ENCODE measurements at places on chromosomes 5 and 9. TPM values are rescaled to one million over a fixed set of nuclear protein-coding genes. Genes with fewer than 3 reads are reported as not detected.

CTSL gene
- 104 TPM for polyA plus RNA-seq

- H3K4me3 ChIP-seq = no peak overlapping the region
- H3K27ac ChIP-seq = no peak overlapping the region
- H3K36me3 ChIP-seq = no peaks in the 10 kb centered on the region
- no peaks in the 10 kb centered on the region for H3K27me3 ChIP-seq
- peaks cover 8% of the 10 kb centered on the region for H3K4me1 ChIP-seq
- peak; percentile 61 for DNase-seq
Observed at GRCh38 chr9:136485049-136486045, 2.5 kb upstream of the SEC16A start.

- H3K4me3 ChIP-seq = no peak overlapping the region
- no peak for DNase-seq
- H3K27ac ChIP-seq = no peak overlapping the region
- H3K36me3 ChIP-seq = no peaks in the 10 kb centered on the region
- 0 out of 2 replicates have a peak, but pooled peaks cover 1% of the 10 kb centered on the region for H3K27me3 ChIP-seq
Observed at GRCh38 chr5:144237851-144238250, 67.2 kb downstream of the KCTD16 start.

GRCh38 chr5:173331956-173332479 lies 3.8 kb upstream of the STC2 start:
- peaks cover 2% of the 10 kb centered on the region for H3K36me3 ChIP-seq
- H3K4me1 ChIP-seq = peaks cover 9% of the 10 kb centered on the region
- DNase-seq = peak; percentile 83
- no peaks in the 10 kb centered on the region for H3K27me3 ChIP-seq
- H3K4me3 ChIP-seq = no peak overlapping the region

- no peaks in the 10 kb centered on the region for H3K27me3 ChIP-seq
- peaks cover 45% of the 10 kb centered on the region for H3K36me3 ChIP-seq
- DNase-seq = no peak
- no peak overlapping the region for H3K27ac ChIP-seq
- no peak overlapping the region for H3K4me3 ChIP-seq
- peaks cover 31% of the 10 kb centered on the region for H3K4me1 ChIP-seq
Observed at GRCh38 chr5:113063927-113064326, 87.3 kb downstream of the DCP2 start.

DNA sequence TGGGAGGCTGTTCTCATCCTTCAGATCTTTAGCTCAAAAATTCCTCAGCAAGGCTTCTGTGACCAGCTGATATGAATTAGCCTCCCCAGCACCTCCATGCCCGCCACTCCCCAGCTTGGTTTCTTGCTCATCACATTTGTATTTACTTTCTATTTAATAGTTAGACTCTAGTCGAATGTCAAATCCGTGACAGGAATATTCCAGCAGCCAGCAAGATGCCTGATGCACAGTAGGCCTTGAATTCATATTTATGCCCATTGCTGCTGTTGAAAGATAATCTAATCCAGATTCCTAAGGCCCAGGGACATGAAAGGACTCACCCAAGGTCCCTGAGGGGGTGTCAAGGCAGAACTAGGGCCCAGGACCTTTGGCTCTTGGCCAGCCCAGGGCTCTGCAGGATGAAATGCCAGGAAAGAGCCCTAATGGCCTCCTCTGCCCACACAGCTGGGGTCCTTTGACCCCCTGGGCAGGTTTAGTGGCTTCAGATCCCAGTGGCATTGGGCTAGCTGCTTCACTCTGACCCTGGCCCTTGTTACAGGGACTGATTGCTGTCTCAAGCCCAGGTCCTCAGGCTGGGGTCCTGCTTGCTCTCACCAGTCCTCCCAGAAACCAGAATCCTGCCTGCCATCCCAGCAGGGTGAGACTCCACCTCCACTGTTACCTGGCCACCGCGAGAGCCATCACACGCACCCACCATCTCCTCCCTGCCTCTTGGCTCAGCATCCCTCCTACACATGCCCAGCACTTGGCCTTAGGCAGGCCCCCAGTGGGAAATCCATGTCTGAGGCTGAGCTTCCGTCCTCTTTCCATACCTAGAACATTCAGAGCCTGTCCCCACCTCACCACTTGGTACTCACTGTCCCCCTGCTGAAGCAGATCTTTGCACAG lies 7.3 kb downstream of the CSF1R start:
- H3K4me1 ChIP-seq = peaks cover 4% of the 10 kb centered on the region
- H3K27ac ChIP-seq = no peak overlapping the region
- H3K36me3 ChIP-seq = no peaks in the 10 kb centered on the region
- H3K27me3 ChIP-seq = peaks cover 29% of the 10 kb centered on the region
- no peak for DNase-seq
- H3K4me3 ChIP-seq = no peak overlapping the region

GRCh38 chr5:61881821-61882487 lies 424.1 kb upstream of the KIF2A start:
- no peaks in the 10 kb centered on the region for H3K27me3 ChIP-seq
- DNase-seq = peak; percentile 3
- H3K4me1 ChIP-seq = no peaks in the 10 kb centered on the region
- H3K4me3 ChIP-seq = no peak overlapping the region

GRCh38 chr9:90815183-90815943 lies 13.7 kb downstream of the SYK start:
- no peaks in the 10 kb centered on the region for H3K27me3 ChIP-seq
- H3K27ac ChIP-seq = no peak overlapping the region
- no peak overlapping the region for H3K4me3 ChIP-seq
- no peaks in the 10 kb centered on the region for H3K4me1 ChIP-seq

- H3K27me3 ChIP-seq = no peaks in the 10 kb centered on the region
- no peak overlapping the region for H3K27ac ChIP-seq
- DNase-seq = peak; percentile 7
Observed at GRCh38 chr9:106753155-106753671, 109.8 kb upstream of the ZNF462 start.

DNA sequence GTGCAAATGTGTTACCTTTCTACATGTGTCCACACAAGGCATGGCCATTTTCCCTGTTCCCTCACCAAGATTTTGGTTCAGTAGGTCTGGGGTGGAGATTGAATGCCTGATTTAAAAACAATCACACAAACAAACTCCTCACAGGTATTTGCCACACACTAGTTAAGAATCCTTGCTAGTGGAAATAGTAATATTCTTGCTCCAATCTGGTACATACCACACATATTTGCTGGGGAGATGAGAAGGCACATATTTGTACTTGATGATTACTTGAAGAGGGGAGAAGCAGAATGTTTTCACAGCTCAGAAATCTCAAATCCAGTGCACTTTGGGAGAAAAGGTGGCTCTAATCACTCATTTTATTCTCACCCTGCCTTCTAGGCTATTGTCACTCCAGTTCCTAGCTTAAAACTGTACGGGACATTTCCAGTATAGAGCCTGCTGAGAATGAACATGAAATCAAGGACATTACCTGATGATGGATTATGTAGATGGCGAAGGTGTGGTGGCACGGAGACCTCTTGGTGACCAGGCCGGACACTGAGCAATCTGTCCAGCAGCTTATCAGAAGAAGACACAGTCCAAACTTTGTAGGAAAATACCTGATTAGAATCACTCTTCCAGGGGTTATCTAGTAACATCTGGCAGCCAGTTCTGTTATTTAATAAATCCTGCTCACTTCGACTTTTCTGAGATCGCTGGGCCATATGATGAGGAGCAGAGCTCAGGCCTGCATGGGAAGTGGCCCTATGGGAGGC lies 116.1 kb upstream of the IL6ST start:
- no peaks in the 10 kb centered on the region for H3K36me3 ChIP-seq
- DNase-seq = peak; percentile 46
- H3K4me3 ChIP-seq = no peak overlapping the region
- no peaks in the 10 kb centered on the region for H3K27me3 ChIP-seq
- H3K4me1 ChIP-seq = peaks cover 9% of the 10 kb centered on the region
- H3K27ac ChIP-seq = peak overlapping the region; percentile 64

DNA sequence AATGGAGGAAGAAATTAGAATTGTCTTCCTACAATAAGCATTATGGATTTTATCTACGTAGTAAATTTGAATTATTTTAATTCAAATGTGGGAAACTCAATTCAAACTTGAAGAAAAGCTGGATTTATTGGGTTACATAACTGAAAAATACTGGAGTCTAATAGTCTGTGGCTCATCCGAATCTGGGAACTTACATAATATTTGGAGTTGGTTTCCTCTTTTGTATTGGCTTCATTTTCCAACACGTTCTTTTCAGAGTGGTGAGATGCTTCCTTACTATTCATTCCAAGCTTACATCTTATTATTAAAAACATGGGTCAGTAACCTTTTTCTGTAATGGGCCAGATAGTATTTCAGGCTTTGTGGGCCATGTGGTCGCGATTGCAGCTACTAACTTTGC lies 164.8 kb downstream of the ARHGAP26 start:
- no peaks in the 10 kb centered on the region for H3K27me3 ChIP-seq
- H3K36me3 ChIP-seq = no peaks in the 10 kb centered on the region
- no peaks in the 10 kb centered on the region for H3K4me1 ChIP-seq
- H3K4me3 ChIP-seq = no peak overlapping the region
- no peak for DNase-seq

DNA sequence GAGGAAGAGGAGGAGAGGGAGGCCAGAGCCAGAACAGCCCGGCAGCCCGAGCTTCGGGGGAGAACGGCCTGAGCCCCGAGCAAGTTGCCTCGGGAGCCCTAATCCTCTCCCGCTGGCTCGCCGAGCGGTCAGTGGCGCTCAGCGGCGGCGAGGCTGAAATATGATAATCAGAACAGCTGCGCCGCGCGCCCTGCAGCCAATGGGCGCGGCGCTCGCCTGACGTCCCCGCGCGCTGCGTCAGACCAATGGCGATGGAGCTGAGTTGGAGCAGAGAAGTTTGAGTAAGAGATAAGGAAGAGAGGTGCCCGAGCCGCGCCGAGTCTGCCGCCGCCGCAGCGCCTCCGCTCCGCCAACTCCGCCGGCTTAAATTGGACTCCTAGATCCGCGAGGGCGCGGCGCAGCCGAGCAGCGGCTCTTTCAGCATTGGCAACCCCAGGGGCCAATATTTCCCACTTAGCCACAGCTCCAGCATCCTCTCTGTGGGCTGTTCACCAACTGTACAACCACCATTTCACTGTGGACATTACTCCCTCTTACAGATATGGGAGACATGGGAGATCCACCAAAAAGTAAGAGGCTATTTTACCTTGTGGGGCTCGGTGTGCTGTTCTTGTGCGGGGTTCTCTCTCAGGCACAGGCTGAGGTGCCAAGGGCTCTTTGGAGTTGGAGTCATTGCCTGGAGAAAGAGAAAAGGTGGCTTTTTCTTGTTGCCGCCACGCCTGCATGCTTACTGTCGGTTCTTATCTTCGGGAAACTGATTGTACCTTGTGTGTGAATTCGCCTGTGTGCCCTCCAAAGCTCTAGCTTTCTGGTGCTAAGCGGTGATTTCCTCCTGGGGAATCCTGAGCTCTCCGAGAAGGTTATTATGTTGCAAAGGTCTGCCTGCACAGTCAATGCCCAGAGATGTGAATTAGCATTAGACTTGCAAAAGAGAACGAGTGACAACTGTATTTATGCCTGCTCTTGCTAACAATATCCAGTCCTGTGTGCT lies at the start of gene ISL1:
ISL1 (plus strand) TSS at position 318 of the 991 bp plus-strand sequence; CDS start at position 542, 224 bp downstream.
- peak; percentile 55 for DNase-seq
- H3K4me1 ChIP-seq = no peaks in the 10 kb centered on the region
- H3K36me3 ChIP-seq = no peaks in the 10 kb centered on the region
- peaks cover 53% of the 10 kb centered on the region for H3K27me3 ChIP-seq

DNA sequence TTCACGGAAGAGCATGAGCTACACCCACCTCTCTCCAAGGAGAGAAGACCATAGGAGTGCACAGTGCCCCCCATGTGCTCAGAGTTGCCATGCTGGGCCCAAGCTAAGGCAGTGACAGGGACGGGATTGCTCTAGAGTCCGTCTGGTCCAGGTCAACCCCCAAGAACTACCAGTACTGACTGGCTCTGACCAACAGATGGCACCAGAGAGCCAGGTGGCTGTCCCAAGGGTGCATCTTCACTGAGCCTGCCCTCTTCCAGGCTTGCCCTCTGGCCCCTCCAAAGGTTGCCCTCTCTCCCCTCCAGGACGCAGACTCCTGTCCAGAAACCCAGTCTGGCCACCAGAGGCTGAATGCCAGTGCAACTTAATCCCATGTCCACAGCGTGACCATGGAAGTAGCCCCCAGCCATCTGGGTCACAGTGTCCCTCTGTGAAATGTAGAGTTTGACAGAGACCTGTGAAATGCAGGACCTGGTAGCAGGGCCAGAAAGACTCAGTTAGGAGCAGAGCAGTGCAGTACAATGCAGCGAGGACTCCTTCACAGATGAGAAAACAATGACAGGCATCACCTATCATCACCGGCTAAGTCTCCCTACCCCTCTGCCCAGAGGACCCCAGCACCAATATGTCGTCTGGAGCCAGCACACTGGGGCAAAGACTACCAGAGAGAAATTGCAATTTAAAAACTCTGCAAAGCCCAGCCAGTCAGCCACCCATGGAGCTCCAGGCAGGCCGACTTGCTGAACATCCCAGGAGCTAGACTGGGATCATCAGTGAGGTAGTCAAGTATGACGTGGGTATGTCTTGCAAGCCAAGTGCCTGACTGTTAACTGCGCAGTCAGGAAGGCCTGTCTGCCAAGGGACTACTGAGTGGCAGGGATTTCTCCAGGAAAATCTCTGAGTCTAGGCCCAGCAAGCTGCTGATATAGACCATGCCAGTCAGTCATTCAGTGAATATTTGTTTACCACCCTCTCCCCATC lies 7.7 kb upstream of the SKP1 start:
- no peaks in the 10 kb centered on the region for H3K4me1 ChIP-seq
- H3K27ac ChIP-seq = no peak overlapping the region
- H3K27me3 ChIP-seq = no peaks in the 10 kb centered on the region
- peak; percentile 56 for DNase-seq
- H3K4me3 ChIP-seq = no peak overlapping the region
- H3K36me3 ChIP-seq = no peaks in the 10 kb centered on the region

RGS7BP gene
- polyA plus RNA-seq = not detected

Data from IMR-90 (cell line).